T-helper 17 cell (primary cell): ENCODE measurements at places on chromosomes 6 and 20.

GRCh38 chr6:83365931-83366330, 64.9 kb downstream of the ME1 start:
- no peak for DNase-seq

DNA sequence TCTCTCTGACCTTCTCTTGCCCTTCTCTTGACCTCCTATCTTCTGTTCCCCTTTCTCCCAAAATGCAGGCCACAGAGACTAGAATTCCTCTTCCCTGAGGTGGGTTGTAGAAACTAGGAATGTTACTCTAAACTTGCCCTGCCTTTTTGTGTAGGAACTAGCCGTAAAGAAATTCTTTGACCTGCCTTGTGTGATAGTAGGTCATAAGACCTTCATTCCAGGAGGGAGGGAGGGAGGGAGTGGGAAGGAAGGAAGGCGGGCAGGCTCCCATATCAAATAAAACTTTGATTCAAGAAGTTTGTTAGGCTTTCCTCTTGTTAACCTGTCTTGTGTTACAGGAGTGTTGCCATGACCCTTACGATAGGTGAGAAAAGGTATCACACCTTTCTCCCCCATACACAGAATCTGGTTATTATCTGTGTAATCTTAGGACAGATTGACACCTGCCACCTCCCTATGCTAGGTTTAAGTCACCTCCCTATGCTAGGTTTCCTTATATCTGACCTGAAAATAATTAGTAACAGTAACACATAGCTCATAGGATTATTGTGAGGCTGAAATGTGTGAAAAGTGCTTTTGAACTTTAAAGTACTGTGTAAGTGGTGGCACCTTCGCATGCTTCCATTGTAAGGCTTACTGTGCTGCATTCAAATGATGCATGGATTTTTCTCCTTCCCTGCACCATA, 32.6 kb upstream of the FUCA2 start:
- no peak for DNase-seq

- no peak for DNase-seq
Observed at GRCh38 chr6:142008781-142009180, 123.9 kb upstream of the GJE1 start.

GRCh38 chr6:119643876-119644275, 294.3 kb upstream of the MAN1A1 start:
- DNase-seq: no peak

- no peak for DNase-seq
Observed at GRCh38 chr20:62777528-62777830, 18.8 kb upstream of the MRGBP start.
